Karpas-422 (cell line): ENCODE measurements at places on chromosomes 11 and 22. TPM values are rescaled to one million over a fixed set of nuclear protein-coding genes. Genes with fewer than 3 reads are reported as not detected.

The AP2A2 gene
- total RNA-seq: 20.0 and 34.6 TPM in 2 replicates

The UBQLNL gene
- 0.43 TPM in 1 of 2 replicates, not detected in the other for total RNA-seq

The KCNJ11 gene
- 0.26 and 0.58 TPM in 2 replicates for total RNA-seq

The ELFN2 gene
- total RNA-seq: not detected in 2 replicates

The TMEM121B gene
- total RNA-seq: 0.04 and 0.76 TPM in 2 replicates

GRCh38 chr11:116536416-116536815 is 236.4 kb downstream of the BUD13 start:
- no peak for DNase-seq
- H3K4me3 ChIP-seq: no peak overlapping the region
- H3K36me3 ChIP-seq: no peaks in the 10 kb centered on the region
- no peaks in the 10 kb centered on the region for H3K27me3 ChIP-seq

GRCh38 chr11:106105986-106106385 is 28.5 kb downstream of the AASDHPPT start:
- H3K4me1 ChIP-seq: no peaks in the 10 kb centered on the region
- no peaks in the 10 kb centered on the region for H3K36me3 ChIP-seq
- no peak overlapping the region for H3K4me3 ChIP-seq
- DNase-seq: no peak
- no peak overlapping the region for H3K27ac ChIP-seq

GRCh38 chr11:42647993-42648392 is 663.8 kb upstream of the API5 start:
- no peak for DNase-seq
- H3K27me3 ChIP-seq: no peaks in the 10 kb centered on the region
- no peaks in the 10 kb centered on the region for H3K4me1 ChIP-seq
- no peak overlapping the region for H3K27ac ChIP-seq
- no peak overlapping the region for H3K4me3 ChIP-seq

DNA sequence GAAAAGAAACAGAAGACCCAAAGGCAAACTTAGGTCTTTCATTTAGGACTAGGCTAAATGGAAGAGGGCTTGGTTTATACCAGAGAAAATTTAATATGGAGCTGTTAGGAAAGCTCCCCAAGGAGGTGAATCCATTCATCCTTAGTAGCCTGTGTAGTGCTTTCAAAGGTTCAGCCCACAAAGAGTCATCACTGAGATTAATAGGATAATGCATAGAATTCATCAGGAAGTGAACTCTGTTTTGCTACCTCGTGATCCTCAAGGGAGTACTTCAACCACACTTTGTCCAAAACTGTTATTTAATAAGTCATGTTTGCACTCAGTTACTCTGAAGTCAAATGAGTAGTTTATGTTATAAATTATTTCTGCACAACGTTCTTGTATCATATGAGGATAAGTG is 43.3 kb upstream of the MMP7 start:
- H3K4me3 ChIP-seq: no peak overlapping the region
- no peak overlapping the region for H3K27ac ChIP-seq
- no peaks in the 10 kb centered on the region for H3K4me1 ChIP-seq
- DNase-seq: no peak

DNA sequence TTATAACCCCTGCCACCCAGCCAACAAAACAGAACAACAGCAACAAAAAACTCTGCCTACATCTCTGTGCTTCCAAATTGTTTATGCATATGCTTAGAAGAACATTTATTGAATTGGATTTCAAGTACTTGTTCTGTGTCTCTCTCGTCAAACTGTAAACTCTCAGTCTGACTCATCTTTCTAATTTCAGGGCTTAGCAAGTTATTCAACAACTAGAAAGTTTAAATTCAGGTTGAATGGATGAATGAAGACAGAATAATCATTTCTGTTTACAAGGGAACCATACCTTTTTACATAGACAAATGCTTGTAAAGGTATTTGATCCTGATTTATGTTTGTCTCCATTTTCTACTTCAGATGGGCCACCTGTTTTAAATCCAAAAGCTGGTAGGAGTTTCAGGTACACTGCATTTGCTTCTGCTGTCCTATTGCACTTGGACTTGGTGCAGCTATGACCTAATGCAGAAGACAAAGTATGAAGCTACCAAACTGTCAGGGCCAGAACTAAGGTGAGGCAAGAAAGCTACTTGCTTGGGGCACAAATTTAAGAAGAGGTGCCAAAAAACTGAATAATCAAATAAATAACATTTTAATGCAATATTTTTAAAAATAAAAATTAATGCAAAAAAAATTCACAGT is 1.6 kb upstream of the FBXO3 start:
- no peaks in the 10 kb centered on the region for H3K36me3 ChIP-seq
- H3K4me3 ChIP-seq: no peak overlapping the region
- no peak for DNase-seq
- H3K27me3 ChIP-seq: peaks cover 5% of the 10 kb centered on the region; the same call in 1 of the 2 replicates

- no peaks in the 10 kb centered on the region for H3K27me3 ChIP-seq
- peak overlapping the region; percentile 97 for H3K4me3 ChIP-seq
- DNase-seq: peak; percentile 93
- H3K4me1 ChIP-seq: peaks cover 100% of the 10 kb centered on the region
Observed at GRCh38 chr11:73386016-73386415, 9.8 kb downstream of the RELT start.

DNA sequence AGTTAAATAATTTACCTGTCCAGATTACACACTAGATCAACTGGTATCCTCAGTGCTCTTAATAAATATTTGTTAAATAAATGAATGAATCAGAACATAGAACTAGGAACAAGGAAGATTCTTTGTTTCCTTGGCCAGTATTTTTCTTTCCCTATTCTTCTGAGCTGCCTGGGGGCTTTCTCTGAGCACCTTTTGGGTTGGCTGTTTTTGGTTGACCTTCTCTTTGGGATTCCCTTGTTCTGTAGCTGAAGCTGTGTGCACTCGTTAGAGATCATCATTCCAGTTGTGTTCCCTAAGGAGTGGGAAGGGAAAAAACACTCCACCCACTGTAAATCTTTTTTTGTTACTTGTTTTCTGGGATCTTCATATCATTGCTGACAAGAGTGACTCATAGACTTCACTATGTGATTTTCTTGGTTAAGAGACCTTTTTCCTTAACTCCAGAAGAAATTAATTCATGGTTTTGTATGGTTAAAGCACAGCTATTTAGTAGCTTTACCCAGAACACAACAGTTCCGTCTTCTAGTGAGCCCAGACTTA is 84.3 kb downstream of the STIM1 start:
- H3K36me3 ChIP-seq: no peaks in the 10 kb centered on the region
- no peak for DNase-seq
- no peak overlapping the region for H3K27ac ChIP-seq
- no peaks in the 10 kb centered on the region for H3K27me3 ChIP-seq

DNA sequence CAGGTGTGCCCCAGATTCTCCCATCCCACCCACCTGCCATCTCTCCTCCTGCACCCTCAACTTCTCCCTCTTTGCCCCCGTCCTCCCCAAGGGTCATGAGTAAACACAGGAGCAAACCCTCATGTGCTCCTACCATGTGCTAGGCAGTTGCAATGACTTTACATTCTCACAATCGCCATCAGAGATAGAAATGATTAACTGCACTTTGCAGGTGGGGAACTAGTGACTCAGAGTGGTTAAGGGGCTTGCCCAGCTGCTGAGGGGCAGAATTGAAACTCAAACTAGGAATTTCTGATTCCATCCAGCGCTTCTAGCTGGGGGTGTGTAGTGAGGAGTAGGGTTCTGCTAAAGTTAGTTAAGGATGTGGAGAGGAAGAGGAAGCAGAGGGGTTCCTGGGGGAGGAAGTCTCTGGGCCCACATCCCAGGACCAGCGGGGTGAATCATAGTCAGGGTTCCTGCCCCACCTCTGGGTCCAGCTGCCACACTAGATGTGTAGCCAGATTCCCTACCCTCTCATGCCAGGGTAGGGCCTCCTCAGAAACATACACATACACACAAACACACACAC is 16.0 kb upstream of the PRG2 start:
- H3K4me3 ChIP-seq: no peak overlapping the region
- no peaks in the 10 kb centered on the region for H3K27me3 ChIP-seq
- peak; percentile 54 for DNase-seq
- no peak overlapping the region for H3K27ac ChIP-seq

DNA sequence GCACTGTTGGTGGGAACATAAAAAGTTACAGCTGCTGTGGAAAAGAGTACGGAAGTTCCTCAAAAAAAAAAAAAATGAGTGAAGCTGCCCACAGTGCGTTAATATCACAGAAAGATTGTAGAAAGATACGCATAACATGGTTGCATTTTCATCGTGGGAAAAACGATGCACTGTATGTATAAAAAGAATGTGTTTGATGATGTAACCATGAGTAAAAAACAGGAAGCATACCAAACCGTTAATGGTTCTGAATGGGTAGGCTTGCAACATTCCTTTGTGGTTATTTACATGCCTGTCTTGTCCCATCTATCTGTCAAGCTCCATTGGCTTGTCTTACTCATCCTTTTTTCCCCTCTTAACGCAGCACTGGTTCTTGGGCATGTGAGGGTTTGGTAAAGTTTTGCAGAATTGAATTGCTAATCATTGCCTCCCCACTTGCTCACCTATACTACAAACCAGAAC is 33.8 kb upstream of the DKK3 start:
- H3K4me1 ChIP-seq: no peaks in the 10 kb centered on the region
- no peaks in the 10 kb centered on the region for H3K36me3 ChIP-seq
- H3K27me3 ChIP-seq: no peaks in the 10 kb centered on the region
- H3K4me3 ChIP-seq: no peak overlapping the region
- no peak for DNase-seq
- no peak overlapping the region for H3K27ac ChIP-seq
